Adrenal gland (tissue), 19 donors: ENCODE measurements at places on chromosomes 16 and 17. TPM values are rescaled to one million over a fixed set of nuclear protein-coding genes. Genes with fewer than 3 reads are reported as not detected.
A peak's percentile ranks its signal among the peaks of the same experiment; 100 is the strongest.

The PYY gene
- not detected for total RNA-seq

DNA sequence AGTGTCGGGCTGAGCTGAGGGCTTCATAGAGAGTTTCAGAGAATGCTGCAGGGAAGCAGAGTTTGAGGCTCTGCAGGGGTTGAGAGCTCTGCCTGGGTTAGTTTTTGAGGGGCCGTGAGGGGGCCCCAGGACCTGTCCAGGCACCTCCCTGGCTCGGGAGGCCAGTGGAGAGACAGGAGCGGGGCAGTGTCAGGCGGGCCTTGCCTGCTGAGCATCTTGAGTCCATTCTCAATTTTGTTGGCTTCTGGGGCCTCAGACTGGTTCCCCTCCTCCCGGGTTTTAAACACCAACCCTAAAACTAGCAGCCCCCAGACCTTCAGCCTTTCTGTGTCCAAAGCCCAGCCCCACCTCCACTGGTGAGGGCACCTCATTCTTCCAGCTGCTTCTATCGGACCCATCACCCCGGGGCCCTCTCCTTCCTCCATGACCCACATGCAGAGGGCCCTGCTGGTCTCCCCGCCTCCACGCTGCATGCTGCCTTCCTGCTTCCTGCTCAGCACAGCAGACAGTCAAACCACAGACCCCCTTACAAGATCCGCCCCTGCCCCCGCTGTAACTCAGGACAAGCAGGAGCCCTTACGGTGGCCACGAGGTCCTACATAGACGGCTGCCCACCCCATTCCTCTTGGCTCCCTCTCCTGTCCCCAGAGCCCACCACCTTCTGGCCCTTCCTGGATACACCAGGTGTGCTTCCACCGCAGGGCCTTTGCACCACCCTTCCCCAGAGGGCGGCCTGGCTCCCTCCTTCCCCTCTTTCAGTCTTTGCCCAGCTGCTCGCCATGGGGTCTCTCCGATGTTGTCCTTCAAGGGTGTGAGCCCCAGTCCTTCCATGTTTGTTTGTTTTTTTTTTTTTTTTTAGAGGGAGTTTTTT is 3.8 kb downstream of the RNF213 start:
- peak overlapping the region; percentile 98 for H3K27ac ChIP-seq
- H3K27me3 ChIP-seq, result no peaks in the 10 kb centered on the region
- H3K4me3 ChIP-seq, result no peak overlapping the region
- no peak for DNase-seq

The MT1H gene
- total RNA-seq, result not detected

- peaks cover 69% of the 10 kb centered on the region for H3K4me1 ChIP-seq
- no peak overlapping the region for H3K4me3 ChIP-seq
- H3K36me3 ChIP-seq, result no peaks in the 10 kb centered on the region
- peak overlapping the region; percentile 99 for H3K27ac ChIP-seq
Observed at GRCh38 chr17:42518046-42518754, 17.8 kb upstream of the NAGLU start.

The PYDC1 gene
- not detected for total RNA-seq

DNA sequence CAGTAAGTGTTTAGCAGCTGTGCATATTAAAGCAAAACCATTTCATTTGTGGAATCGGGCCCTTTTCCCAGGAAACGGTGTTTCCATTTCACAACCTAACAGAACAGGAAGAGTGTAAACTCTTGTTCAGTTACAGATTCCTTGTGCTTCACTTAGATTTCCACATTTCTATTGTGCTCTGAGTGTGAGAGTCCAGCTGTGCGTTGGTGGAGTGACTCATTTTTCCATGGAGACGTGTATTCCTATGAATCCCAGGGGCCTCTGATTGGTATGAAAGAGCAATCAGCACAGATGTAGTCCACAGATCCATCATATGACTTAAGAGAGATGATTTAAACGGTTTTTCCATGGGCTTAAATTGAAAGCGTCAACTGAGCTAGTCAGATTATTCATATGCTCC is 13.3 kb upstream of the CAVIN1 start:
- H3K4me3 ChIP-seq, result no peak overlapping the region
- H3K27me3 ChIP-seq, result no peaks in the 10 kb centered on the region
- DNase-seq, result no peak
- H3K4me1 ChIP-seq, result no peaks in the 10 kb centered on the region
- H3K36me3 ChIP-seq, result no peaks in the 10 kb centered on the region
- peak overlapping the region; percentile 38 for H3K27ac ChIP-seq

GRCh38 chr16:17229766-17230165 is 241.0 kb downstream of the XYLT1 start:
- no peak overlapping the region for H3K4me3 ChIP-seq
- no peak for DNase-seq
- H3K4me1 ChIP-seq, result peaks cover 10% of the 10 kb centered on the region
- H3K27ac ChIP-seq, result no peak overlapping the region

The ENPP7 gene
- 0.39 TPM for total RNA-seq

- H3K27ac ChIP-seq, result no peak overlapping the region
- H3K4me3 ChIP-seq, result no peak overlapping the region
- DNase-seq, result no peak
- H3K36me3 ChIP-seq, result no peaks in the 10 kb centered on the region
- H3K27me3 ChIP-seq, result no peaks in the 10 kb centered on the region
Observed at GRCh38 chr16:84404324-84404723, 36.0 kb downstream of the ATP2C2 start.

The PPL gene
- total RNA-seq, result 16.6 TPM

The PMFBP1 gene
- 0.50 TPM for total RNA-seq

- H3K36me3 ChIP-seq, result no peaks in the 10 kb centered on the region
- H3K27me3 ChIP-seq, result no peaks in the 10 kb centered on the region
- H3K27ac ChIP-seq, result no peak overlapping the region
- no peak for DNase-seq
- no peak overlapping the region for H3K4me3 ChIP-seq
- no peaks in the 10 kb centered on the region for H3K4me1 ChIP-seq
Observed at GRCh38 chr16:6837722-6838121, 494.9 kb upstream of the RBFOX1 start.

DNA sequence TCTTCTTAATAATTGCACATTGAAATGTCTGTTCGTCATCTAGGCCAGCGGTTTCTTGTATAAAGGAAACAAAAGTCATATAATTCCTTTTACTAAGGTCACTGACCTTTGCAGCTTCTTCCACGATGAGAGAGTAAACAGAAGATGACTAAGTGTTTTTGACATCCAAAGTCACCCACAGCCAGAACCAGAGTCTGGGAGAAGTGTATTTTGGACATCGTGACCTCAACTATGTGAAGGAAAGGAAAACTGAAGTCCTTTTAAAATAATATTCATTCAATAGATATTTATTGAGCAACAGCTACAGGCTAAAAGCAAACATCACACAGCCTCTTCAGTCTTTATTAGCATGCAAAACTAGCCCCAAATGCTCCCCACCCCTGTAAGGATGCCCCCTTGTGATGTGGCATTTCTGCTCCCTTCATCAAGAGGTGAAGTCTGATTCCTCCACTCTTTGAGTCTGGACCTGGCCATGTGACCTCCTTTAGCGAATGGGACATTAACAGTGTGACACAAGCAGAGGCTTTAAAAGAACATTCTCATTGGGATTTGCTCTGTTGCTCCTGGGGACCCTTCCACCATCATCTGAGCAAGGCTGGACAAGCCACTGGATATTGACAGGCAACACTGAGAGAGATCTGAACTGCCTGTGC is 8.1 kb upstream of the PMP22 start:
- no peak for DNase-seq
- H3K27ac ChIP-seq, result peak overlapping the region; percentile 15
- no peaks in the 10 kb centered on the region for H3K27me3 ChIP-seq
- H3K4me1 ChIP-seq, result no peaks in the 10 kb centered on the region
- H3K4me3 ChIP-seq, result no peak overlapping the region

DNA sequence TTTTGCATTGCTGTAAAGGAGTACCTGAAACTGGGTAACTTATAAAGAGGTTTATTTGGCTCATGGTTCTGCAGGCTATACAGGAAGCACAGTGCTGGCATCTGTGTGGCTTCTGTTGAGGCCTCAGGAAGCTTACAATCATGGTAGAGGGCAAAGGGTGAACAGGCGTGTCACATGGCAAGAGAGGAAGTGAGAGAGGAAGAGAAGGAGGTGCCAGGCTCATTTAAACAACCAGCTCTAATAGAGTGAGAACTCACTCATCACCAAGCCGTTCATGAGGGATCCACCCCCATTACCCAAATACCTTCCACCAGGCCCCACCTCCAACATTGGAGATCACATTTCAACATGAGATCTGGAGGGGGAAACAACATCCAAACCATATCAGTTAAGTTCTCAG is 16.4 kb upstream of the CLEC19A start:
- no peak overlapping the region for H3K27ac ChIP-seq
- no peak overlapping the region for H3K4me3 ChIP-seq
- H3K36me3 ChIP-seq, result no peaks in the 10 kb centered on the region
- no peaks in the 10 kb centered on the region for H3K4me1 ChIP-seq
- DNase-seq, result no peak
- no peaks in the 10 kb centered on the region for H3K27me3 ChIP-seq

GRCh38 chr17:66655861-66656260 is 179.1 kb upstream of the CACNG5 start:
- no peak overlapping the region for H3K4me3 ChIP-seq
- H3K27ac ChIP-seq, result no peak overlapping the region
- no peaks in the 10 kb centered on the region for H3K27me3 ChIP-seq
- no peak for DNase-seq

The MYH1 gene
- total RNA-seq, result not detected

- no peak overlapping the region for H3K27ac ChIP-seq
- H3K36me3 ChIP-seq, result no peaks in the 10 kb centered on the region
Observed at GRCh38 chr16:9658164-9658563, 524.1 kb downstream of the GRIN2A start.

DNA sequence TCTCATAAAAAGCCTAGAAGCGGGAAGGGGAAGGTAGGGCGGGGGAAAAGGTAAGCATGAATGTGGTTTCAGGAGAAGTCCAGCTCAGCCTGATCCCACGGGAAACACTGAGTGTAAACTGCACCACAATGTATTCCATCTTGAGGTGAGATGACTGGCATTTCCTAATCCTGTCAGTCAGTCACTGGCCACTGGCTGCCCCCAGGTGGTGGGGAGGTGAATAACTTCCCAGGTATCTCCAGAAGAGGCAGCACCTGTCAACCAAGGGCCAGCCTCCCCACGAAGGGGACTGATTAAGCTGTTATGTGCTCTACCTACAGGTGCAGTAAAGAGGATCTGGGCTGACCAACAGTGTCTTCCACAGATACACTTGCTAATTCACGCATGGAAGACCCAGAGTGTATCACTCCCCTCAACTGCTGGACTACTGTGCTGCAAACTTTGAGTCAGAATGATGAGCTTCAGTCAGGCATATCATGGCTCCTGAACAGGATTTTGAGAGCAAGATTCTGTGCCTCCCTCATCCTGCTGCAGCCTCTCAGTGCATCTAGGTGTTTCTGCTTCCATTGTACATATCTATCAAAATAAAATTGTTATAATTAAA is 108.5 kb upstream of the CCL2 start:
- DNase-seq, result no peak
- no peak overlapping the region for H3K4me3 ChIP-seq
- no peaks in the 10 kb centered on the region for H3K27me3 ChIP-seq
- no peaks in the 10 kb centered on the region for H3K4me1 ChIP-seq

The GAST gene
- not detected for total RNA-seq

- H3K4me3 ChIP-seq, result peak within 1 kb of the TSS; percentile 81
- H3K27me3 ChIP-seq, result no peaks in the 10 kb centered on the region
- no peak within 1 kb of the TSS for H3K27ac ChIP-seq
Observed at GRCh38 chr17:10198509-10199249, at the start of gene GAS7. Gene GAS7, minus strand, starts transcription at chr17:10198606.

The CD79B gene
- 4.4 TPM for total RNA-seq

The KSR1 gene
- total RNA-seq, result 39.3 TPM

DNA sequence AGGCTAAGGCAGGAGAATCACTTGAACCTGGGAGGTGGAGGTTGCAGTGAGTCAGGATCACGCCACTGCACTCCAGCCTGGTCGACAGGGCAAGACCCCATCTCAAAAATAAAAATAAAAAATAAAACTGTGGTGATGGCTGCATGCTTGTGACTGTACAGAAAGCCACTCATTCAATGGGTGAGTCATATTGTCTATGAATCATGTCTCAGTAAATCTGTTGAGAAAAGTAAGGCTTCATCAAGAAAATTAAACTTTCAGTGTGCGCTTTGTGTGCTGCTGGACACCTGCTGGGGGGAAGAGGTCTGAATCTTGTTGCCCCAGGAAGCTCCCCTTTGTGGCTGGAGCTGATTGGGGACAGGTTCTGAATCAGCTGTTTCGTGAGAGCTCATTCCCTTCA is 11.3 kb downstream of the NUBP1 start:
- peaks cover 56% of the 10 kb centered on the region for H3K36me3 ChIP-seq
- H3K4me3 ChIP-seq, result no peak overlapping the region
- peak overlapping the region; percentile 12 for H3K27ac ChIP-seq
- H3K4me1 ChIP-seq, result peaks cover 1% of the 10 kb centered on the region
- no peak for DNase-seq

DNA sequence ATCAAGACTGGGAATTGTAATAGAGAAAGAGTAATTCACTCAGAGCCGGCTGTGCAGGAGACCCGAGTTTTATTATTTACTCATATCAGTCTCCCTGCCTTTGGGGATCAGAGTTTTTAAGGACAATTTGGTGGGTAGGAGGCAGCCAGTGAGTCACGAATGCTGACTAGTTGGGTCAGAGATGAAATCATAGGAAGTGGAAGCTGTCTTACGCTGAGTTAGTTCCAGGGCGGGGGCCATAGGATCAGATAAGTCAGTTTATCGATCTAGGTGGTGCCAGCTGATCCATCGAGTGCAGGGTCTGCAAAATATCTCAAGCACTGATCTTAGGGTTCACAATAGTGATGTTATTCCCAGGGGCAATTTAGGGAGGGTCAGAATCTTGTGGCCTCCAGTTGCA is 20.2 kb upstream of the GUCY2D start:
- no peak overlapping the region for H3K4me3 ChIP-seq
- no peak for DNase-seq
- H3K27ac ChIP-seq, result no peak overlapping the region

The KRT23 gene
- not detected for total RNA-seq

DNA sequence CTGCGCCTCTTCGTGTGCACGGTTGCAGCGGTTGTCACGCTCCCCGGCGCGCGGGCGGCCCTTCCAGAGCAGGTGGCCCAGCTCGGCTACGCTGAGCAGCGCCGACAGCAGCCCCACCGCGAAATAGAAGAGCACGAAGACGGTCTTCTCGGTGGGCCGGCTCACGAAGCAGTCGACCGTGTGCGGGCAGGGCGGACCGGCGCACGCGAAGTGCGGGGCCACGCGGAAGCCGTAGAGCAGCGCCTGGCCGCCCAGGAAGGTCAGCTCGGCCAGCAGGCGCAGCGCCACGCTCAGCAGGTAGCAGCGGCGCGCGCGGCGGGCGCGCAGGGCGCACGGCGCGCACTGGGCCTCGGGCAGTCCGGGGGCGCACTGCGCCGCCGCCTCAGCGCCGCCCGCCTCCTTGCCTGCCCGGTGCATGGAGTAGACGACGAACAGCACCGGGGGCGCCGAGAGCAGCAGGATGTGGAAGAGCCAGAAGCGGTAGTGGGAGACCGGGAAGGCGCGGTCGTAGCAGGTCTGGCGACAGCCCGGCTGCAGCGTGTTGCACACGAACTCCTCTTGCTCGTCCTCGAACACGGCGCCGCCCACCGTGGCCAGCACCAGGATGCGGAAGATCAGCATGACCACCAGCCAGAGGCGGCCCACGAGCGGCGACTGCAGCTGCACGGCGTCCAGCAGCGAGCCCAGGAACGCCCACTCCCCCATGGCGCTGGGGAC is 1.3 kb downstream of the GJD3 start:
- peaks cover 15% of the 10 kb centered on the region for H3K27me3 ChIP-seq
- H3K4me1 ChIP-seq, result peaks cover 13% of the 10 kb centered on the region
- peak overlapping the region; percentile 57 for H3K4me3 ChIP-seq
- no peak overlapping the region for H3K27ac ChIP-seq
